ENCODE measurements at places on chromosomes 6 and 20.
A peak's percentile ranks its signal among the peaks of the same experiment; 100 is the strongest.

DNA sequence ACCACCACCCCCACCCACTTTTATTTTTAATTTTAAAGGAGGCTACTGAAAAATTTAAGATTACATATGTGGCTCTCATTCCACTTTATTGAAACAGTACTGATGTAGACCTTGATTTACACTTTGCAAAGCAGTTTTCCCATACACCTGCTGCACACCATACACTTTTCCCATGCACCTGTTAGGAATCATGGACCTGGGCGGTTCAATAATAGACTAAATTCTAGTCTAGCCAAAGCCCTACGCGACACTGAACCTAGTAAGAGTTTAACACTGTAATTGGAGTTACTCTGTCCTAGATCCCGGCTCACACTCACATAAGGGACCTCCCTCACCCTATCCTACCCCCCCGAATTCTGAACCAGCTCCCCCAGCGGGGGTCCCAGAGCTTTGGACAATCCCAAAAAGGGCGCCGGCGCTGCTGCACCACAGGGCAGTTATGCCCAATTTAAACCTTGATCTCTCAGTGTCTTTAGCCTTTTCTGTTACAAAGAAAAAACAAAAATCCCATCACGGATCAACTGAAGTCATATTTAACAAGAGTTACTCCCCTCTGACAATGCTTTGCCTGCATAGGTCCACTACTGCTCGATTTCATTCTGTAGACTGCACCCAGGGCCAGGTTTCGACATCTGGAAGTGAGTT is 2.4 kb upstream of the GCLC start:
- no peak for DNase-seq

GRCh38 chr20:15842872-15843271 is 730.4 kb downstream of the KIF16B start:
- DNase-seq = no peak

DNA sequence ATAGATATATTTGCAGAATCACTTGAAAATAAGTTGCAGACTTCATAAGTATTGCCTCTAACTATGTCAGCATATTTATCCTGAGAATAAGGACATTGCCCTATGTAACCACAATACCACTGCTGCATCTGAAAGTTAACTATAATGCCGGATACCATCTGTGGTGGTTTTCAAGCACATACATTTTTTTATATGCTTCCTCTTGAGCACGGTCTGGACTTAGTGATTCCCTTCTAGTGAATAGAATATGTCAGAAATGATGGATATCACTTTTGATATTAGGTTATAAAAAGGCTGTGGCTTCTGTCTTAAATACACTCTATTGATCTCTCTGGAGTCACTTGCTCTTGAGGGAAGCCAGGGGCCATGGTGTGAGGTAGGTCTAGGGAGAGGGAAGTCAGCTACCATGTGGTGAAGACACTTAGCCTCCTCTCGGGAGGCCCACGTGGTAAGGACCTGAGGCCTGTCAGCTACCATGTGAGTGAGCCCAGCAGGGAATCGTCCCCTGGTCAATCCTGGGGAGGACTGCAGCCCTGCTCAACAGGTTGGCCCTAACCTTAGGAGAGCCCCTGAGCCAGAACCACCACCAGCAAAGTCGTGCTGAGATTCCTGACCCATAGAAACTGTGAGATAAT is 57.5 kb downstream of the CCDC170 start:
- DNase-seq = no peak

DNA sequence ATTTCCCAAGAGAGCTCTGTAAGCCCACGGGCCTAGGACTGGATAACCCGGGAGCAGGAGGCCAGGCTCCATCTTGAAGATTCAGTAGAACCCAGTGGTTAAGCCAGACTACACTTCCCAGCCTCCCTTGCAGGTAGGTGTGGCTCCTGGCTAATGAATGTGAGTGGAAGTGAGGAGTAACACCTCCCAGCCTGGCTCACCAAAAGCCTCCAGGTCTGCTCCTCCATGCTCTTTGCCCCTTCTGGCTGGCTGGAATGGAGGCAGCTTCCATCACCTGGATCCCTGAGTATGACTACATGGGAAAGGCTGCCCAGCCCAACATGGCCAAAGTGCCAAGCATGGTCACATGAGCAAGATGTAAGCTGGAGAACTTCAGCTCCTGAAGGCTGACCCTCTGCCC is 9.7 kb downstream of the LRRN4 start:
- no peak for DNase-seq

DNA sequence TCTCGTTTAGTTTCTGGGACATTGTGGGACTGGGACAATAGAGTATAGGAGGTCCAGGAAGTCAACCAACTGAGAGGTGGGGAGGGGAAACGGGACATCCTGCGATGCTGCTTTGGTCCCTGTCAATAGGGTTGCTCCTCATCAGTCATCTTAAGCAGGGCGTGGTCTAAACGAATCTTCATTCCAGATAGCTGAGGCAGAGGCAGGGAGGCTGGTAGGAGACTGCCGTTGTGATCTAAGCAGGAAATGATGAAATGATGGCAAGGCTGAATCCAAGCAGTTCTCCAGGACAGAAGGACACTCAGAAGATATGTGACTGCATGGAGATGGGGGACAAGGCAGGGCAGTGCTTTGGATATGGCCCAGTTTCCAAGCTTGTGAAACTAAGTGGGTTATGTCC is 953.4 kb downstream of the KIF16B start:
- no peak for DNase-seq

GRCh38 chr6:165096209-165096608 is 213.2 kb downstream of the C6orf118 start:
- no peak for DNase-seq

GRCh38 chr20:58852543-58853271 is at the start of gene GNAS:
Gene GNAS, plus strand, starts transcription at chr20:58852716.
- DNase-seq = peak; percentile 45

DNA sequence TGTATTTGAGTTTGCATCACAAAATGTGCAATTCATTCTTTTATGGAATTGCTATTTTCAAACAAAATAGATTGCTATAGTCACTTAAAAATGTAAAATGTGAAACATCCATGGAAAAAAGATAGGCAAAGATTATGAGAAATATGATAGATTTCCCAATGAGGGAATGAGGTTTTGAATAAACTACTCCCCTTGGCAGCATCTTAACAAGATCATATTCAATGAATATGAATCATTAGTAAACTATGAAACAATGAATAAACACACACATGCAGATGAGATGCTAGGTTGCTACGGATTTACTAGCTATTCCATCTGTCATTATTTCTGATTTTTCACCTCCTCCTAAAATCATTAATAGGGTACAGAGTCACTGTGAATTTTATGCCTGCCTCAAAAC is 401.8 kb downstream of the PHF3 start:
- DNase-seq = no peak

- DNase-seq = no peak
Observed at GRCh38 chr6:5217356-5217755, 43.4 kb downstream of the LYRM4 start.

GRCh38 chr6:42225029-42225339 is 7.3 kb upstream of the MRPS10 start:
- no peak for DNase-seq

DNA sequence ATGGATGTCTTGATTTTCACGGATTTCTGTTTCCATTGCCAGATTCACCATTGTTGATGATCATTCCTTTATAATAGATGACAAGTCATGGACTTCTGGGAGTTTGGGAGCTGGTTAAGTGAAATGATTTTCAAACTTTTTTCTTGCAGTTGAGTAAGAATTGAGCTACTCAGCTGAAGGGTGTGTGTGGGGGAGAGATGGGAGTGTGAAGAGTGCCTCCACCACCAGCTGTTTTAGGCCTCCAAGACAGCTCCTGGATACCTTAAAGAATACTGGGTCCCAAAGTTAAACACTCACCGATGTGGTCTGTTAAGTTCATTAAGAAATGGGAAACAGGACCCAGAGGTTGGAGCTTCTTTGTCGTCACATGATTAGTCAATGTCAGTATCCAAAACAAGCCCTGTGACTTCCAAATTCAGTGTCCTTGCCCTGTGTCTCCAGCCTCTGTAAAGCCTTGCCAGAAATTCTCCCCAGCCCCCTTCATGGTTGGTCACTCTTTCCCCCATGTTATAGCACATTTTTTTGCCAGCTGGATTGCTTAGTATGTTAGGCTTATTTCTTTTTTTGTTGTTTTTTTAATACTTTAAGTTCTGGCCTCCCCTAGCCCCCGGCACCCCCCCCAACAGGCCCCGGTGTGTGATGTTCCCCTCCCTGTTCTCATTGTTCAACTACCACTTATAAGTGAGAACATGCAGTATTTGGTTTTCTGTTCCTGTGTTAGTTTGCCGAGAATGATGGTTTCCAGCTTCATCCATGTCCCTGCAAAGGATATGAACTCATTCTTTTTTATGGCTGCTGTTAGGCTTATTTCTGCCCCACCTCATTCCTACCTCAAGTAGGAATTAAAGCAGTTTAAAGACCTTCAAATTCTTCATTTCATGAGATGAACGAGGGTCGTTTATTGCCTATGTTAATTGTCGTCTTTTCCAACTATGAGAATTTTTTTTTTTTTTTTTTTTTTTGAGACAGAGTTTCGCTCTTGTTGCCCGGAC is 26.9 kb downstream of the BICRAL start:
- DNase-seq = no peak

GRCh38 chr20:36010825-36011224 is 42.4 kb downstream of the CNBD2 start:
- DNase-seq = no peak

DNA sequence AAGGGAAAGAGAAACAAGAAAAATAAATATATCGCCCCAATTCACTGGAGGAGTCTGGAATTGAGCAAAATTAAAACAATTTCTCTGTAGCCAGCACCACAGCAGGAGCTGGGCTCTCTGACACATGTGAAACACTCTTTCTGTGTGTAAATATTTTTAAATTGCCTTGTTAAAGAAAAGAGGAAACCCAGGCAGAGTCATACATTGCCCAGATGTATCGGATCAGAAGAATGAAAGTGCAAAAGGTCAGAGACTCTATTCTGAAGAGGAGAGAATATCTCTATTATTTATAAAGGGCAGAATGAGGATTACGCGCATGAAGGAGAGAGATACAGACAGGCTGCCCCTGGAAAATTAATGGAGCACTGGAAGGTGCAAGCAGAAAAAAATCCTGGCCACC is 127.0 kb upstream of the MAN1A1 start:
- no peak for DNase-seq
